NCI-H1105 treated with DMSO at 0.1 percent for 48 hours (cell line): ENCODE measurements at places on chromosomes 16 and 17.

DNA sequence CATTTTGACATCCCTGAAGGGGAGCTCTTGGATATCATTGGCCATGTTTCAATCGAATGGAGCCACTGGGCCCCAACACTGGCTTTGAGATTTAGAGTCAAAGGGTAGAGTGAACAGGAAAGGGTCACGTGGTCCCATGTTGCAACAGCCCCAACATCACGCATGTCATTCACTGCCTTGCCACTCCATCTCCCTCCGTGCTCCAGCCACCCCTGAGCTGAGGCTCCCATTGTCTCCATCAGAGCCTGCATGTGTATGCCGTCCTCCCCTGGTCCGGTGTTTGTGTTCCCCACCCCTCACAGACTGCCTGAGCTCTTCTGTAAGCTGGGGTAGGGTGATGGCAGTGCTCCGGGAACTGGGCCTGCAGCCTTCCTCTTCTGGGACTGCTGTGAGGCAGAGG lies 12.1 kb downstream of the NFE2L1 start:
- no peak for DNase-seq

- peak; percentile 47 for DNase-seq
These were observed 1.1 kb downstream of the MPP2 start for GRCh38 chr17:43905985-43906852.

GRCh38 chr16:85203462-85203813 lies 91.2 kb upstream of the CIBAR2 start:
- DNase-seq: no peak

DNA sequence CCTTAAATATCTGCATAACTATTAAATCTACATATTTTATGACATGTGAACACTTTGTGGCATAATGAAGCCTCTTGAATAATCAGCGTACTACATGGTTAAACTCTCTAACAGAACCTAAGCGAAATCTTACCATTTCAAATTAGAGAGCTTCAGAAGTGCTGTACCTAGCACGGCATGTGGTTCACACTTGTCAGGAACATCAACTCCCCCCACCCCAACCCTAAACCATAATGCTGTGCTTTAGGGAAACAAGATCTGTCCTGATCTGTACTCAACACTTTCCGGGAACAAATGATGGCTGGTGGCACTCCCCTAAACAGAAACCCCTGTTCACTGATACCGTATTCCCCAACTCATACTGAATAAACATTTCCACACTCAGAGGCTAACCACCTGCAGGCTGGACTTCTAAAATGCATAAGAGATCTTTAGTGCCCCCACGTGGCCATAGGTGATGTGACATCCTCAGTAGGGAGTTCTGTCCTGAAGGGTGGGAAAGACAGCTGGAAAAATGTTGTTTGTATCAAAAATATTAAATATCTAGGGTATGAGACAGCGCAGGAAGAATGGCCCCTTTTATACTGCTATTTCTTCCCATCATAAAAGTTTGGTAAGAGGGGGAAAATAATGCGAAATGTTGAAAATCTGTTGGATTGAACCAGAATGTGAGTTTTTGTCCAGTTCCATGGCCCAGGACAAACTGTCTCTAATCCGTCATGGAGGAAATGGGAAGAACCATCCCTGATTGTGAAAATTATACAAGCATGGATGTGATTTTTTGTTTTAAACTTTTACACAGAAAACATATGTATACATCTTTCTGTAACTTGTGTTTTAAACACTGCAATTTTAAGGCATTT lies 88.6 kb downstream of the USP31 start:
- peak; percentile 62 for DNase-seq

DNA sequence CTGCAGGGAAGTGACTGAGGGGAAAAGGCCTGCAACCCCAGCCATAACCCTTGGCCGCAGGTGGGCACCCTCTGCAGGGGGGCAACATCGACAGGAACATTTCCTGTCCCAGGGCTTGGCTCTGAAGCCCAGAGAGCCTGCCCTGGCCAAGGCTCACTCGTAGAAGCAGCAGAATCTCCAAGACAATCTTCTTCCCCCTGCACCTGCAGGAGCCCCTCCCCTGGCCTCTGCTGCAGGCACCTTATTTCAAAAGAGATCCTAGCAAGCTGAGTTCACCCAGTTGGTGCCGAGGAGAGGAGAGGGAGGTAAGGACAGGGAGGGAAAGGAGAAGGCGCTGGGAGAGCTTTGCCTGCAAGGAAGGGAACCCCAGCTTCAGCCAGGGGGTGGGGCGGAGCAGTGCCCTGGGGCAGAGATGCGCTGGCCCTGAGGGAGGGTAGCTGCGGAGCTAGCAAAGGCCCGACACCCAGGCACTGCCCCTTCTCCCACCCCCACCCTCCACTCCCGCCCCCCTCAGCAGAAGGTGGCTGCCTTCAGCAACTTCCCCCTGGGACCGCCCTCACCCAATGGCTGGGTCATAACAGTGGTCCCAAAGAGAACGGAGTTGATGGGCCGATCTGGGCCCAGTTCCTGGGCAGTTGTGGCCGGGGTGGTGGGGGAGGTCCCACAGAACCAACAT lies 104.3 kb upstream of the TNRC6C start:
- no peak for DNase-seq

DNA sequence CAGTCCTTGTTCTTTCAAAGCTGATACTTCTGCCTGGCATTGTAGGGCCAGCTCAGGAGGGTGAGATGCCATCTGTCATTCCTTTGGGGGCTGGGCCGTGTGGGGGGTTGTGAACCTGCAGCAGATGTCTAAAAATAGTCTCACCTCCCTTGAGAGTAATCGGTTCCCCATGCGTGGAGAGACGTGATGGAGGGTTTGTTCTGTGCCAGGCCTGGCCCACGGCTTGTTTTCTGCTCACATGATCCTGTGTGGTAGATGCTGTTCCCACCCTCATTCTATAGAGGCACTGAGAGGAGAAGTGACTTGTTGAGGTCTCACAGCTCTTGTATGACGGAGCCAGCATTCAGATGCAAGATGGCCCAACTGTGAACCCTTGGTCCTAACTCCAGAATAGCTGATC lies 4.6 kb downstream of the IRF8 start:
- DNase-seq: no peak

- no peak for DNase-seq
These were observed 94.7 kb upstream of the SIAH1 start for GRCh38 chr16:48479955-48480354.

DNA sequence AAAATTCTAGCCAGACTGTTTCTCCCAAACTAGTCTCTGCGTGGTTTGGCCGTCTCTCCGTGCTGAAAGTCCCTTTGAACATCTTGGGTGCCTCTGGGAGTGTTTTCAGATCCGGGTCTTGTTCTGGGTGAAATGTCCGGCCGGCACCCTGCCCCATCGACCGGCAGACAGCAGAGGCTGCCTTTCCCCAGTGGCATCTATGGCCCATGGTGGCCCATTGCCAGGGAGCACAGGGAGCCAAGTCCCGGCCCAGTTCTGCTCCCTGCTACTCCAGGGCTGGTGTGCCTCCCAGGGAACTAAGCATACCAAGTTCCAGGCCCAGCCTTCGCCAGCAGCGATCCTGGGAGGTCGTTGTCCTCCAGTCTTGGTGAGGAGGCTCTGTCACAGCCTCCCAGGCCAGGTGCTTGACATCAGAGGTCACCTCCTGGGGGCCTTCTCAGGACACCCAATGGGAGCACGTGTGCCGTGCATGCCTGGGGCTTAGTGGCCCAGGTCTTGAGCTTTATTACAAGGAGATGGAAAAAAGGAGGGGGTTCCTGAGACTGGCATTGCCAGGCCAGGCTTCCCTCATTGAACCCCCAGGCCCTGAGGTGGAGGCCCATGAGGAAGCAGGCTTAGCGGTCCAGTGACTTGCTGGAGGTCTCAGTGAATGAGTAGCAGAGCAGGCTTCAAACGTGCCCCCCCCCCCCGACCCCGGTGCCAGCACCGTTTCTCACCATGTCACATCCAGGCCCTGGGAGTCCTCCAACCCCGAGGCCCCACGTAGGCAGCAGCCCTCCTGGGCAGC lies 54.0 kb downstream of the PGS1 start:
- no peak for DNase-seq

GRCh38 chr17:63490329-63490728 lies 13.5 kb downstream of the ACE start:
- DNase-seq: no peak
